AG09309 (cell line): ENCODE measurements at places on chromosomes 5 and 9.

- DNase-seq, result no peak
These were observed 1.7 kb downstream of the INPP5E start for GRCh38 chr9:136437839-136438547.

DNA sequence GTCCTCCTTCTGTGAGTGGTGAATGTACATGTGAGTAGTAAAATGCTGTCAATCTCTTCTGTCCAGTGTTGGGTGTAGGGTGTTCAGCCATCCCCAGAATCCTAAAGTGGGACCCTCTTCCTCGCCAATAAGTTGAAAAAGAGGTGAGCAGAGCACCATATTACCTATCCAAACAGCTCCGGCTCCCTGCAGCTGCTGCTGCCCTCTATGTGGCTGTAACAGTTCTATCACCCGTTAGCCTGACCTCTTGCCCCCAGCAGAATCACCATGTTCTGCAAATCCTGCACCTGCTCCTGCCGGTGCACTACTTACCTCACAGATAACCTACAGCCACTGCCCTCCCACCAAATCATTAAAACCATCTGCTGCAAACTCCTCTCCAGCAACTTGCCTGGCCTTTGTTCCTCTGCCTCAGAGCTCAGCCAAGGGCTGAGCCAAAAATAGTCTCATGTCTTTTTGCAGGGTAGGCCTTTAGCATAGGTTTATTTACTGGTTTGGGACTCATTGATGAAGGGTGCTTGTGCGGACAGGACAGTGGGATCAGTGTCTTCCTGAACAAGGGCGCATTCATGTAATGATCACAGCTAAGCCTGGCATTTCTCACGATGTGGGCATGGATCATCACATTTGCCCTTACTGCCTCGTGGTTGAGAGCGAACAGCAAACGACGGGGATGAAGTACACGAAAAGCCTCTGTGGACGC is 49.6 kb upstream of the CCL21 start:
- no peak for DNase-seq

DNA sequence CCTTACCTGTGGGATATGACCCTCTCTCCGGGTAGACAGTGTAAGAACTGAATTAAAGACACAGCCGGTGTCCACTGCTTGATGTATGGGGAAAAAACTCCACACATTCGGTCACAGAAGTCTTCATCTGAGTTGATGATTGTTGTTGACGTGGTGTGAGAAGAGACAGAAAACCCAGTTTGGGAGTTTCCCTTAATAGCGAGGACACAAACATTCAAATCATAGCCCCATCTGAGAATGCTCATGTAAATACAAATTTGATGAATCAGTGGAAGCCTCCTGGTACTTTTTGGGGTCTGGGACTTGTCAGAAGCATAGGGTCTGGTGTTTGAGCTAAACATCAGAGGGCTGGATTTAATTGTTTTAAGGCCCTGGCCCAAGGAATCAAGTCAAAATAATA is 11.0 kb downstream of the HAVCR1 start:
- no peak for DNase-seq

GRCh38 chr9:129353697-129354336 is 175.8 kb upstream of the IER5L start:
- no peak for DNase-seq

- no peak for DNase-seq
These were observed 590.9 kb downstream of the PRELID2 start for GRCh38 chr5:145244251-145244650.

GRCh38 chr9:126325821-126326220 is 808 bp upstream of the MVB12B start:
- DNase-seq, result no peak

GRCh38 chr9:99044827-99045226 is 60.1 kb upstream of the TGFBR1 start:
- no peak for DNase-seq

DNA sequence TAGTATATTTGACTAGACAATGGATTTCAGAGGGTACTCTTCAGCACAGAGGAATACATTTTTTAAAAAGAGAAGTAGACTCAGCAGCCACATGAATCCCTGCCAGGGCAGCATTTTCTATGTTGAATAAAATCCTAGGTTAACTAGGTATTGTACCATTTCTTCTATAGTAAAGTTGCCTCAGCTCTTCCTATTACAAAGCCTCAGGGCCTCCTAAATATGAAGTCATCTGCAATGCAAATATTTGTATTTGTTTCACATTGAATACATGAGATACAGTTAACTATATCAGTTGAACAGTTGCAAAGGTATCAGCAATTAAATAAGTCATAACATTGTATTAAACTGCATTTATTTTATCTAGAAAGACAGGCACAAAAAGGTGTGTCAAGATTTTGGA is 59.5 kb downstream of the NUDT12 start:
- DNase-seq, result no peak

DNA sequence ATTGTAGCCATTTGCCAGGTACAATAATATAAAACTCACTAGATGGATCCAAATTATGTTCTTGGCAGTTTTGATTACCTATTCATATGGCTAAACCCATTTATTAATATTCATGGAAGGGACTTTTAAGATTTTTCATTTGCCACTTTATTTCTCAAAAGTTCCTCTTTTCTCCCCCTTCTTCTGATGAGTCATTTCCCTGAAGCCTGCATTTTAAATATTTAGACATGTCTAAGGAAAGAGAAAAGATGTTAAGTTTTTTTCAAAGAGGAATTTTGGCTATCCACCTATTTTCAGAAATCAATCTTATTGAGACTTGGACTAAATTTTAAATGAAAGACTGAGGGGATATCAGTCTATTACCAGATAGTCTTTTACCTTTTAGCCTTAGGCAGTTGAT is 1189.4 kb downstream of the EFNA5 start:
- DNase-seq, result no peak

DNA sequence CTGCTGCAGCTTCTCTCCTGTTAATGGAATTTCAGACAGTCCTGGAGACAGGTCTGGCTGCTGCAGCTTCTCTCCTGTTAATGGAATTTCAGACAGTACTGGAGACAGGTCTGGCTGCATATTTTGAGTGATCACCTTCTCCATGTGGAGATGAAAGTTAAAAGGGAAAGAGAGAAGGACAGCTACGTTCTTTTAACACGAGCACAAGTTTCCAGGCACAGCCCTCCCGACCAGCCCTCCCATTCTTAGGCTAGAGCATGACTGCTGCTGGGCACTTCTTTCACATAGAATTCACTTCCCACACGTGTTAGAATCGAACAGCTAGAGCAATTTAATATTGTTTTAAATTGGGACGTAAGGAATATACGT is 133.3 kb upstream of the DMRT1 start:
- no peak for DNase-seq

GRCh38 chr9:105341434-105342146 is 97.1 kb downstream of the SLC44A1 start:
- peak; percentile 34 for DNase-seq

- DNase-seq, result no peak
These were observed 226.5 kb downstream of the ARL15 start for GRCh38 chr5:54083851-54084250.

- DNase-seq, result no peak
These were observed 40.8 kb downstream of the GRAMD2B start for GRCh38 chr5:126464016-126464415.

DNA sequence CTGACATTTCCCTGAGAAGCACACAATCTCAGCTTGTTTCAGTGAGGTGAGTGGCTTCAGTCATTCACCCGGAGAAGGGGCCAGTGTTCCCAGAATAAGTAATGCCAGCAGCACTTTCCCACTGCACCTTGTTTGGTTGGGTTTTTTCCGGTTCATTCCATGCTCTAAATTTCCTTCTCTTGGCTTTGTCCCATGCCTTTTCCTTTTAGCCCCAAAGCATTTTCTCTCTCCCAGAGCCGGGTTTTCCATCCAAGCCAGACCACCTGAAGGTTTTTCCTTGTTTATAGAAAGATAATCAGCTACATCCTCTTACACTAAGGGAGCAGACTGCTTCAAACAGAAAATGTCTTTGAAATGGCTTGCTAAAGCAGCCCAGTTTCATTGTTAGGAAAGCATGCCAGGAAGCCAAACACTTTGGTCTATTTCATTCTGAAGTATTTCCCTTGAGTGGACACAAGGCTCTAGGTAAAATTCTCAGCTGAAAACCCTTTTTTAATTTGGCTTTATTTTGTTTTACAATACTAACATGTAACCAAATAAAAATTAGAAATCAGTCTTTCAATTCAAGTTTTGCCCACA is 501.6 kb downstream of the DTWD2 start:
- DNase-seq, result no peak

DNA sequence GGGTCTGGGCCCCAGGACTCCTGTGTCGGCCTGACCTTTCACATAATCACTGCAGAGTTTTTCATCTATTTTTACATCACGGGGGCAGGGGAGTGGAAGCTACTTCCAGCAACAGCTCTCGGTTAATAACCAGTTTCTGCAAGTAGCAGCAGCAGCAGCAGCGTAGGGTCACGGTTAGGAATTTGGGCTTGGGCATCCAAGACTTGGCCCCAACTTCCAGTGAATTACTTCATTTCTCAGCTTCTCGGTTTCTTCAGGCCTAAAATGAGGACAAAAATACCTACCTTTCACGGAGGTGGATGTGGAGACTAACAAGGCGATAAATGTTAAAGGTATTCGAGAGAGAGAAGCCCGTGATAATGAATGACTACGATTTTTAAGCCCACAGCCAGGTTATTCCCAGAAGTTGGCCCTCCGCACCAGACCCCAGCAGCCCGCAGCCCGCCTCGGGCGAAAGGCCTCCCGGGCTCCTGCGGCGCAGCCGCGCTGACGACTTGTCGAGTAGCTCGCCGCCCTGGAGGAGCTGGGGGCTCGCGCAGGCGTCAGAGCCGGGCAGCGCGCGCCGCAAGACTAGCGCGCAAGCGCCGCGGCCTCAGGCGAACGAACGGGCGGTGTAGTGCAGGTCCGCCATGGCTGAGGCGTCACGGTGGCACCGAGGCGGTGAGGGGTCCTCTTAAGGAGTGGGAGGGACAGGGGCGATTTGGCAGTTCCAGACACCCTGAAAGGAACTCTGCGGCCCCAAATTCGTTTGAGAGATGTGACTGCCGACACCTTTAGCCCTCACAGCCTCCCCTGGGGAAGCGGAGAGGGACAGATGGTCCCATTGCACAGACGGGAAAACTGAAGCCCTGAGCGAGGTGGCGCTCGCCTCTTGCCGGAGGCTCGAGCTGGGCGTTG is at the start of gene PKD2L2:
Gene PKD2L2 (plus strand): TSS at position 595 of the 897 bp plus-strand sequence. CDS start 35 bp downstream, at position 630.
- DNase-seq, result peak; percentile 23

GRCh38 chr5:132451387-132451786 is 39.2 kb downstream of the IRF1 start:
- DNase-seq, result no peak

DNA sequence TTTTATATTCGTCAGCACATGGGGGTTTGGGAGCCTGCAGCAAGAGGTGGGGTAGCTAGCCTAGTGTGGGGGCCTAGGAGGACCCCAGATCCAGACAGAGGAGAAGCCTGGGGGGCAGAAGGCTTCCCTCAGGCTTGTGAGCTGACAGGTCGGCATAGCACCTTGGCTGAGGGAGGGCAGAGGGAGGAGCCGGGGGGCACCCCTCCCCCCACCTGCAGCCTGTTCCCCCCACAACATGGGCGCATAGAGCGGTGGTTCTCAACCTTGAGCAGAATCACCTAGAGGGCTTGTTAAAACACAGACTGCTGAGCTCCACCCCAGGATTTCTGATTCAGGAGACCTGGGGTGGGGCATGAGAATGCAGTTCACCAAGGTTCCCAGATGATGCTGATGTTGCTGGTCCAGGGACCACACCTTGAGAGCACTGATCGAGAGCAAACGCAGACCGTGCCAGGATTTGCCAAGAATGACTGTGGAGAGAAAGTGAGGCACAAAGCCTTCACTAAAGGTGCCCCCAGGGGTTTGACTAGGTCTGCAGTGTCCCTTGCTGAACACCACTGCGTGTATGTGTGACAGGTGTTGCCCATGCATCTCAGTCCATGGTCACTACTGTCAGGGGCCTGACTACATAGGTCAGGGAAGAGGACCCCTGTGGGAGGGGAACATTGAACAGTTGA is 163.3 kb downstream of the MACROH2A1 start:
- no peak for DNase-seq

DNA sequence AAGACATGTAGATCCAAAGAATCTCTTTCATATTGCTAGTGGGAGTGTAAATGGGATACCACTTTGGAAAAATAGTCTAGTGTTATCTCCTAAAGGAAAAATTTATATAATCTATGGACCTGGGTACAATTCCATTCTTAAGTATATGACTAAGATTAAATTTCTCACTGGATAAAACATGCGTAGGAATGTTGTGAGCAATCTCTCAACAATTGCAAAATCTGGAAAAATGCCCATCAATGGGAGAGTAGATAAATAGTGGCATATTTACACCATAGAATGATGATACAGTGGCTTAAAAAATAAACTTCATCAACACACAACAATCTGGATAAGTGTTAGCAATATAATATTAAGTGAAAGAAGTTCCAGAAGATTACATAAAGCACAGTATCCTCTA is 469.5 kb downstream of the MAN2A1 start:
- DNase-seq, result peak; percentile 4

- no peak for DNase-seq
These were observed 46.8 kb upstream of the OTULINL start for GRCh38 chr5:14534773-14535172.

GRCh38 chr9:130741831-130742449 is 48.4 kb downstream of the EXOSC2 start:
- peak; percentile 14 for DNase-seq

DNA sequence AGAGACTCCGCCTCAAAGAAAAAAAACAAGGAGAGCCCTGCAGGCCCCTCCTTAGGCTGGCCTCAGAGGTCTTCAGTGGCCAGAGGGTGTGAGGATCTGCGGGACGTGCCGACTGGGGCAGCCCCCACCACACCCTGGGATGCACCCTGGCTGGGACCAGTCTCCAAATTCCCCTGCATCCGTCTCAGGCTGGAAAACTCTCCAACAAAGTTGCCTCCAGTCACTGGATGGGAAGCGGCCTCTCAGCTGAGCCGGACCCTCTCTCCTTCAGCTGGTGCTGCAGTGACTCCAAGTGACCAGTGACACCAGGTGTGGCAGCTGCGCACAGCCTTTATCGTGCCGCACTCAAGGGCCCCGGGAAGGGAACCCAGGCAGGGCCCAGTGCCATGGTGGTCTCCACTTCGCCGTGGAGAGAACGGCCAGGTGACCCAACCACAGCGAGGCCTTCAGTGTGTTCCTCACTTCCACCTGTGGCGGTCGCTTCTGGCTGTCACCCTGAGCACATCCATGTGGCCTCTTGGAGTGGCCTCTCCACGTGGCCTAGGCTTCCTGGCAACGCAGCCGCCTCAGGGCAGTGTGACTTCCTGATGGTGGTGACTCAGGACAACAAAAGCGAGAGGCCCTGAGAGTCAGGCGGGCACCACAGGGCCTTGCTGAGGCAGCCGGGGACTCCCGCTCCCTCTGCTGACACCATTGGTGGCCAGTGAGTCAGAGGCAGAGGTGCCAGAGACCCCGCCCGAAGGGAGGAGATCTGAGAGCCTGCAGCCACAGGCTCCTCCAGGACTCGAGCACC is 19.3 kb upstream of the CAMSAP1 start:
- DNase-seq, result peak; percentile 25

- no peak for DNase-seq
These were observed 377.8 kb downstream of the KIAA0825 start for GRCh38 chr5:94240596-94240992.

DNA sequence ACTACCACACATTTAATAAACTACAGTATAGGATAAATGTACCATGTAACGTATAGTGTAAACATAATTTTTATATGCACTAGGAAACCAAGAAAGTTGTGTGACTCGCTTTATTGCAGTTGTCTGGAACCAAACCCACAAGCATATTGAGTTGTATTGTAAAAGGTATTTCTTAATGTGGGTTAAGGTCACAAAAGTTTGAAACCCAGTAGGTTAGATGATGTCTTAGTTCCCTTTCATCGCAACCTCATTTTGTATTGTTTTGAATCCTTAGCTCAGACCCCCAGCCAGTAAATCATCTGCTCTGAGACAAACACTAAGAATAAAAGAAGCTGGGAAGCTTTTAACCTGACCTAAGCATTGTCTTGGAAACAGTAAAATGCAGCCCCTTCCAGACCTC is 79.1 kb downstream of the TRIO start:
- DNase-seq, result no peak
